Activated T-cell treated with anti-CD3 and anti-CD28 coated beads for 24 hours (primary cell): ENCODE measurements at places on chromosomes 12 and 14.

- no peak for DNase-seq
These were observed 168.7 kb downstream of the CFAP54 start for GRCh38 chr12:96658075-96658474.

- no peak for DNase-seq
These were observed 3.6 kb upstream of the SSTR1 start for GRCh38 chr14:38203929-38204718.

DNA sequence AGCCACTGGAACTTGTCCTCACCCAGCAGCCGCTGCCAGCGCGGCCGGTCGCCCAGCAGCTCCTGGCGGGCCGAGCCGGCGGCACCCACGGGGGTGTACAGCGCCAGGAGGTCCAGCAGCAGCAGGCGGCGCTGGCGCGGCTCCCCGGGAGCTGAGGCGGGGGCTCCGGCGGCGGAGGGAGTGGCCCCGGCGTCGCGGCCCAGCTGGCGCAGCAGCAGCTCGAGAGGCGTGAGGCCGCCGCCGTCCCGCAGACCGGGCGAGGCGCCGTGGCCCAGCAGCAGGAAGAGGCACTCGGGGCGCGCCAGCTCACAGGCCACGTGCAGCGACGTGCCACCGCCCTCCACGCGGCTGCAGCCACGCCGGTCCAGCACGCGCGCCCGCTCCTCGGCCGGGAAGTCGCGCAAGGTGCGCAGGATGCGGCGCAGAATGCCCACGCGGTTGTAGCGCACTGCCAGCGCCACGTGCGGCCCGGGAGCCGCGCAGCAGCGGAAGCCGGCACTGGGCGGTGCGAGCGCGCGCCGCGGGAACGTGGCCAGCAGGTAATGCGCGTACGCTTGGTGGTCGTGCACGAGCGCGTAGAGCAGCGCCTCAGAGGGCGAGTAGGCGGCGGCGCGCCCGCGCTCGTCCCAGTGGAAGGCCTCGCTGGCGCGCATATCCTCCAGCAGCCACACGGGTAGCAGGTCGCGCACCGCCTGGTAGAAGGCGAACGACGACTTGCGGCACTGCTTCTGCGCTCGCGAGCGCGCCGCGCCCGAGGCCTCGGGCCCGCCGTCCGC is 2.3 kb downstream of the ANKRD9 start:
- DNase-seq: no peak

GRCh38 chr12:6839482-6840201 is 1.1 kb upstream of the GNB3 start:
- no peak for DNase-seq

- DNase-seq: no peak
These were observed 426.4 kb downstream of the PCNX1 start for GRCh38 chr14:71333705-71334104.
